A549 treated with DMSO at 1 μM for 4 hours (cell line): ENCODE measurements at places on chromosomes 6 and 20. TPM values are rescaled to one million over a fixed set of nuclear protein-coding genes. Genes with fewer than 3 reads are reported as not detected.

The CD93 gene
- total RNA-seq: not detected in 5 replicates

The CRISP2 gene
- not detected in 5 replicates for total RNA-seq

The LPA gene
- 0.02 to 0.03 TPM in 2 of 5 replicates, not detected in the others for total RNA-seq

The SMLR1 gene
- not detected in 5 replicates for total RNA-seq

The SLC22A2 gene
- total RNA-seq: 0.06 TPM in 1 of 5 replicates, not detected in the others

The PKIB gene
- total RNA-seq: 0.32 to 0.84 TPM (median 0.74 TPM) in 5 replicates

The TRIM31 gene
- 1.3 to 2.2 TPM (median 1.7 TPM) in 5 replicates for total RNA-seq

The SIRPD gene
- not detected in 5 replicates for total RNA-seq

The DTD1 gene
- 75.4 to 81.2 TPM (median 78.7 TPM) in 5 replicates for total RNA-seq

The ADGRF5 gene
- total RNA-seq: not detected in 5 replicates

The FAM217A gene
- total RNA-seq: not detected in 5 replicates

The OR2B6 gene
- total RNA-seq: 0.17 to 0.25 TPM (median 0.17 TPM) in 3 of 5 replicates, not detected in the others
